ENCODE measurements at places on chromosomes 1 and 21. TPM values are rescaled to one million over a fixed set of nuclear protein-coding genes. Genes with fewer than 3 reads are reported as not detected.

The PRAMEF10 gene
- total RNA-seq = not detected

The NPR1 gene
- under 0.01 TPM for total RNA-seq

The IL10RB gene
- total RNA-seq = 10.0 TPM

The SPRR3 gene
- total RNA-seq = not detected

The MYCL gene
- total RNA-seq = 9.1 TPM

The CDK18 gene
- total RNA-seq = 1.3 TPM

The C1orf185 gene
- not detected for total RNA-seq

The MRPS15 gene
- 20.7 TPM for total RNA-seq

The IQGAP3 gene
- 5.9 TPM for total RNA-seq

The SPATC1L gene
- total RNA-seq = 10.3 TPM

The NOC2L gene
- 52.3 TPM for total RNA-seq

The ACTL8 gene
- total RNA-seq = not detected

The SNAPIN gene
- 30.7 TPM for total RNA-seq

The DAB1 gene
- 93.9 TPM for total RNA-seq

The CD34 gene
- 2.5 TPM for total RNA-seq

The LCE6A gene
- total RNA-seq = not detected

The OR6N1 gene
- not detected for total RNA-seq

The GPR25 gene
- total RNA-seq = not detected

All from parietal lobe (tissue), 2 donors.